ENCODE measurements at places on chromosomes 1 and 21. TPM values are rescaled to one million over a fixed set of nuclear protein-coding genes. Genes with fewer than 3 reads are reported as not detected.

GRCh38 chr1:41018018-41018410 lies 3.5 kb downstream of the SLFNL1 start:
- DNase-seq: no peak

- no peak for DNase-seq
Observed at GRCh38 chr1:179973198-179974110, 18.8 kb downstream of the CEP350 start.

MEX3A gene
- 12.8 TPM for total RNA-seq

GRCh38 chr1:53625766-53626520 lies 113.0 kb downstream of the GLIS1 start:
- no peak for DNase-seq

DNA sequence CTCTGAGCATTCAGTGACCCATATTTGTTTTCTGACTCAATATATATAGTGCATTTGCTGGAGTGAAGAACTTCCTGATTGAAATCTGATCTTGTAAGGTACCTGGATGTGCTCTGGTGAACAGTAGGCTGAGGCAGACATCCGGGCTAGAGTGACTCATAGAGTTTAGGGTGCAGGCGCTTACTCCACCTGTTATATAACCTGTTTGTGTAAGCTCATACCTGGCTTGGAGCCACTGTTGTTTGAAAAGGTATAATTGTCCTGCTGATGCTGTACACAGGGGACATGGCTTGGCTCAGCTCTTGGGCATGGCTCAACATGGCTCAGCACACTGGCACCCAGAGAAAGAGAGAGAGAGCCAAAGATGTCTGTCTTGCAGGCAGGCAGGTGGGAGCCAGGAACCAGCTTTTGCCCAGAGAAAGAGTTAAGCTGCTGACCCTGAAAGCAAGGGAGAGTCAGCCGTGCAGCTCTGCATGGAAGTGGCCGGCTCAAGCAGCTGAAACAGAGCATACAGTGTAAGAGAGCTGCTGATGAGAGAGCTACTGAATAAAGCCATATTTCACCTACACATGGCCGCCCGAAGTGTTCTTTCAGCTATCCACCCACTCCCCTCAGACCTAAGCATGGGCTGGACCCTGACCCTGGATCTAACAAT lies 43.2 kb downstream of the GJA5 start:
- peak; percentile 60 for DNase-seq

AIM2 gene
- 3.9 TPM for total RNA-seq

DNA sequence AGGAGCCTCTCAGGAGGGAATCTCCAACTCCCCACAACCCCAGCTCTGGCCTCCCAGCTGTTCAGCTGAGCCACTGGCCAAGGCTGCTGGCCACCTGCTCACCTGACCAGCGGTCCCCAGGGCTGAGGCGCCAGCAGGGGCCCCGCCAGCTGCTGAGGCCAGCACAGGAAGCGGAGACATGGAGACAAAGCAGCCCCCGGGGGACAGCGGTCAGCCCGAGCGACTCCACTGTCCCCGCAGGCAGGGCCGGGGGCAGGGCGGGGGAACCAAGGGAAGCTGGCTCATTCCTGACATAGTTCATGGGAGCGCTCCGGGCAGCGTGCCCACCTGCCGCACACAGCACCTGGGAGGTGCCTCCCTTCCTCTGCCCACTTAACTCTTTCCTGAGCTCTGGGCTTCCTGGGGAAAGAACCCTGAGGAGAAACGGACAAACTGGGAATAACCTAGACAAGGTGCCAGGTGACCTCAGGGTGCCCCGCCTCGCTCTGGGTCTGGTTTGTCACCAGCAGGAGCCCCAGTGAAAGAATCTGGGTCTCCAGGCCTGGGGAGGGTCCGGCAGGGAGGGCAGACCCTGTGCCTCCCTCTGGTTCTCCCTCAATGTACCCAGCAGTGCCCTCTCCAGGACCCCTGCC lies 10.7 kb downstream of the EPHA2 start:
- peak; percentile 91 for DNase-seq

- DNase-seq: no peak
Observed at GRCh38 chr1:166882893-166883292, 6.8 kb upstream of the TADA1 start.

TSPEAR gene
- not detected for total RNA-seq

FMO3 gene
- total RNA-seq: 1.8 TPM

GRCh38 chr1:183245357-183245756 lies 59.3 kb downstream of the LAMC2 start:
- DNase-seq: no peak

- no peak for DNase-seq
Observed at GRCh38 chr1:84687714-84688462, 2.4 kb downstream of the SSX2IP start.

DNA sequence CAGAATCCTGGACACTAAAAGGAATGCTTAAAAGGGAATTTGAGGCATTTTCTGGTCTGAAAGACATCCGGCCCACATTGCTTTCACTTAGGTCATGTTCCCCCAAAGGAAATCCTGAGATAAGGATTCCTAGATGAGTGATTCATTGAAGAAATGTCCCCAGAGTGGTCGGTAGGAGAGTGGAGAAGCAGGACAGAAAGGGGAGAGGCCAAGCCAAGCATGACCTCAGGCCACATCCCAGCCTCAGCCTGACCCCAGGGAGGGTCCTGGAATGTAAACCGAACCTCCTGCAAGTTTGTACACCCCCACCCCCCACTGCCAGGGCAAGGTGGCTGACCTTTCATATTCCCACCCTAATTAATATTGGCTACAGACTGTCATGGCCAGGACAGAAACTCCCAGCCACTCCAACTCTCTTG lies 16.6 kb downstream of the HIVEP3 start:
- peak; percentile 87 for DNase-seq

NEK2 gene
- total RNA-seq: 151 TPM

SLC45A3 gene
- total RNA-seq: 10.5 TPM

ELF3 gene
- 9.9 TPM for total RNA-seq

DNA sequence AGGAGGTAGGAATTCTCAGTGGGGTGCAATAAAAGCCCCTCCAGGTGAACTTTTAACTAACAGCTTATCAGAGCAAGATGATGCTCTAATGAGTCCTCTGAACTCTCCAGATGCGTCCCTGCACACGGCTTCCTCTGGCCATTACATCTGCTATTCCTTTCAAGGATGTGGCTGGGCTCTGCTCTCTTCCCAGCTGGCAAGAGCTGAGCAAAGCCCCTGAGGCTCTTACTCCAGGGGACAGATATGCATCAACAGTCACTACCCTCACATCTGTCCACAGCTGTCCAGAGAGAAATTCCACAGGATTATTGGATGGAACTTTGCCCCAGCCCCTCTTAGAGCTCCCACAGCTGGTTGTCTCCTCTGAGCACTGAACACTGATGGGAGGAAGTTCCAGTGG lies 267.8 kb downstream of the C1orf94 start:
- DNase-seq: no peak

DNA sequence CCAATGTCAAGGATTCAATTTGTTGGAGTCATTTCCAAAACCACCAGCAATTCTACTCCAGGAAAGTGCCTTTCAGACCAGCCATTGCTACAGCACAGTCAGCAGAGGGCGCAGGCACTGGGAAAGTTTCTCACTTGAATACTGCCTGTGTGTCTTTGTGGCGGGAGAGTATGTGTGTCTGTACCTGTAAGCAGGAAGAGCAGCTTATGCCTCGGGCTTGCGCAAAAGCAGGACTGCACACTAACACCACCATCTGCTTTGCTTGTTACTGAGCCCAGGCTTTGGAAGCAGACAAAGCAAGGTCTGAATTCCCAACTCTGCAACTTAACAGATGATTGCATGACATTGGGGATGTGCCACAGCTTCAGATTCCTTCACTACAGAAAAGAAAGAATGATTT lies 7.0 kb upstream of the CTSE start:
- DNase-seq: peak; percentile 69

DNA sequence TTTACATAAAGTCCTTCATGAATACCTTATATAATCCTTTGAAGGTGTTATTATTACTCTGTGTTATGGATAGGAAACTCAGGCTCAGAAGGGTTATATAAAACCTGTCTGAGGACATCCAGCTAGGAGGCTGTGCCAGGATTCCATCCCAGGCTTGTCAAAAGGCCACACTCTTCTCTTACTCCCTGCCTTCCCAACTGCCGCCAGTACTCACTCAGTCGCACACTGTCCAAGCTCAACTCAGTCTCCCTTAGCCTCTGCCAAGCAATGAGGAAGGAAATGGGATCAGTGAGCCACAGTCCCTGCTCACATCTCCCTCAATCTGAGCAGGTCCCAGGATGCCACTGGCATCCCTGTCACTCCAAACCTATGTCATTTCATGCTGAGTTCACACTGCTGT lies 94.4 kb downstream of the NAV1 start:
- no peak for DNase-seq

- no peak for DNase-seq
Observed at GRCh38 chr1:110049801-110050601, 15.6 kb downstream of the STRIP1 start.

SPRR2A gene
- total RNA-seq: not detected

DRAM2 gene
- 36.7 TPM for total RNA-seq

GRCh38 chr21:14491269-14491681 lies 54.8 kb downstream of the SAMSN1 start:
- DNase-seq: no peak

DNA sequence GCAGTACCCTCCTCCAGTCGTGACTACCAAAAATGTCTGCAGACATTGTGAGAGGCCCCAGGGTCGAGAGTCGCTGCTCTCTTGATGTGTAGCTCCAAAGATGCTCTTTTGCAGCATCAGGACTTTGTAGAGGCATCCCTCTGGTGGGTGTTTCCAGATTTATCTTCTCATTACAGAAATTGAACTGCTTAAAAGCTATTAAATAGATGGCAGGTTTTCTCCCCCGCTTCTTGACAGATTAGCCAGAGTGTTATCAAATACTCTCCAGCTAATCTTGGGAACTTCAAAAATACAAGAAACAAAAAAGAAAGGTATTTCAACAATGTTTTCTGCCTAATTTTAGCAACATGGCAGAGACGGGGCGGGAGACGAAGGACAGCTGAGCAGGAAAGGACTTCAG lies 265.2 kb downstream of the KIF26B start:
- no peak for DNase-seq

LYPD8 gene
- total RNA-seq: 0.51 TPM

- peak; percentile 3 for DNase-seq
Observed at GRCh38 chr1:197200272-197200899, 53.9 kb upstream of the ASPM start.

DNA sequence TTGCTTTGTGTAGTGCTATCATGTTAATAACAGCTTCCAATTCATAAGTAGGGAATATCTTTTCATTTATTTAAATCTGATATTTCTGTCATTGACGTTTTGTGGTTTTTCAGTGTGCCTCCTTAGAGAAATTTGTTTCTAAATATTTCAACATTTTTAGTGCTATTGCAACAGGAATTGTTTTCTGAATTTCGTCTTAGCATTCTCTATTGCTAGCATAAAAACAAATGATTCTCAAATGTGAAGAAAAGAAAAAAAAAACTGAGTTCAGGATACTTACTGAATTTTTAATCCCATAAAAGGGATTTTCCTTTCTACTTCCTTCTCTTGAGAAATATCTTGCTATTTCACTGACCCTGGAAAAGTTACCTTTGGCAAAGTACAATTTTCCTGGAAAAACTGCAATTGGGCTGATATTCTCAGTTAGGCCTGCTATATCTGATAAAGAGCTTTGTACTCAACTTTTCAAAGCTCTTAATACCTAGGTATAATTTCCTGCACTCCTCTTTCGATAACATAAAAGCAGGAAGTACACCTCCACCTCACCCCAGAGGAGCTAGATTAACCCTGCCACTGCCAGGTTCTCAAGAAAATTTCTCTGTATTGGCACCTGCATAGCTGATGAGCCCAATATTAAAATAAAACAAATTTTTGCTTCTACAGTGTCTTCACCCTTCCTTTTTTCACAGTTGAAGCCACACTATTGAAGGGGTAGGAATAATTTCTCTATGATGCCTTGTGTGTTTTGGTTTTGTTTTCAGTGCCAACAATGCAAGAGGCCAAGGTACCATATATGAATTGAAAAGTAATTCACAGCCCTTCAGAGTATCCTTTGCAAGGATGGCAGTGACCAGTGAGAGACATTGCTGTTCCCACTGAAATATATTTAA lies 35.6 kb downstream of the PTPN14 start:
- no peak for DNase-seq

DNA sequence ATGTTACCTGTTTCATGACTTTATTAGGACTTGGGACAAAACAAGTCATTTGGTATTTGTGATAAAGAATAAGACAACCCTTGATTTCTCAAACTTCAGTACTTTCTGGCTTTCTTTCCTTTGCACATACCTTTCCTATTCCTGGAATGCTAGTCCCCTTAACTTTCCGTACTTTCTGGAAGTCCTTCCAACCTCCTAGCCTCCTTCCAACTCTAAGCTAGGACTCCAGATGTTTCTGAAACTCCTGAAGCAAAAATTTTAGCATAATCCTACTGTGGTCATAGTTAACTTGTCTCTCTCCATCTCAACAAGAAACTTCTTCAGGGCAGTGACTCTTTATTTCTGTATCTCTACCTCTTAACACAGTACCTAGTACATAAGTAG lies 19.8 kb upstream of the C1orf105 start:
- DNase-seq: no peak

RORC gene
- not detected for total RNA-seq

- DNase-seq: peak; percentile 94
Observed at GRCh38 chr21:43609501-43610340, 49.6 kb downstream of the HSF2BP start.

- DNase-seq: peak; percentile 67
Observed at GRCh38 chr1:172394141-172394751, 26.2 kb upstream of the C1orf105 start.

- no peak for DNase-seq
Observed at GRCh38 chr1:105894006-105894405, 1162.5 kb upstream of the PRMT6 start.

MROH7 gene
- total RNA-seq: not detected

GRCh38 chr21:44820851-44821250 lies 3.0 kb upstream of the SUMO3 start:
- no peak for DNase-seq

KCNK2 gene
- 0.80 TPM for total RNA-seq

- peak; percentile 94 for DNase-seq
Observed at GRCh38 chr1:234970731-234971476, 157.7 kb downstream of the TOMM20 start.

- peak; percentile 85 for DNase-seq
Observed at GRCh38 chr1:166489670-166490436, 323.1 kb upstream of the FAM78B start.

ORC1 gene
- 39.5 TPM for total RNA-seq

- DNase-seq: no peak
Observed at GRCh38 chr1:53334312-53334711, 6.4 kb upstream of the LRP8 start.

- no peak for DNase-seq
Observed at GRCh38 chr1:93087532-93087931, 8.4 kb downstream of the MTF2 start.

CLCA4 gene
- total RNA-seq: not detected

DNA sequence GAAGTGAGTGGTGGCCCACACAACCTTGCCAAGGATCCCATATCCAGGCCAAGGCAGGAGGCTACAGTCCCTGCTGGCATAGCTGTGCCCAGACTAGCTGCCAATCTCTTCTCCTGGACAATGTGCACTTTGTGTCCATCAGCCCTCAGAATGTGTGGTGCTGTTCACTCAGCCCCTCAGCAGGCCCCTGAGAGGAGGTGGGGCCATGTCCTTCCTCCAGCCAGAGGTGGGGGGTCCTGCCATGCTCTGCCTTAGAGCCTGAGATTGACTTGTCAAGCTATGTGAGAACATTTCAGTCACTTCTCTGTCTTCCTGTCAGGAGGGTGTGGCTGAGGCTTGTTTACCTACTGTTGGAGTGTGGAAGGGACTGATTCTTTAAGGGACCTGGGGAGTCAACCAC lies 1.4 kb downstream of the NCF2 start:
- no peak for DNase-seq

Data from Daoy (cell line).